Nephron progenitor cell (in vitro differentiated cells): ENCODE measurements at places on chromosomes 7 and 10.

GRCh38 chr10:59073456-59074053 lies 102.9 kb upstream of the PHYHIPL start:
- no peak for DNase-seq

GRCh38 chr10:2949221-2949947 lies 118.0 kb upstream of the PFKP start:
- no peak for DNase-seq

DNA sequence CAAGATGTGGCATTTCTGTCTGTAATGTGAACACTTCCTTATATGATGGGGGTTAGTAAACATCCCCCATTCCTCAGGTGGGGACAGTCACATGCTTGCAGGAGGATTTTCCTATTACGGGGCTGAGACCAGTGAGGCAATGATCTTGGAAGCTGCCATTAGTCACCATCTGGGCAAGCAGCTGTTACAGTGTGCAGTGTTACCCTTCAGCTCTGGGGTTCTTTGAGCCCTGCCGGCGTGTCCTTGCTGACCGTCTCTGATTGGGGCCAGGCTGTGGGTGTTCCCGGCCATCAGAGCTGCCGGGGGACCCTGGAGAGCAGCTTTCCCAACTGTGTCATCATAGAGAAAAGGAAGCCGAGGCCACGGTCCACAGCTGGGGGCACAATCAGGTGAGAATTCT lies 126.8 kb upstream of the FAM20C start:
- DNase-seq = no peak

GRCh38 chr10:81575036-81575435 lies 300.0 kb upstream of the NRG3 start:
- DNase-seq = no peak

DNA sequence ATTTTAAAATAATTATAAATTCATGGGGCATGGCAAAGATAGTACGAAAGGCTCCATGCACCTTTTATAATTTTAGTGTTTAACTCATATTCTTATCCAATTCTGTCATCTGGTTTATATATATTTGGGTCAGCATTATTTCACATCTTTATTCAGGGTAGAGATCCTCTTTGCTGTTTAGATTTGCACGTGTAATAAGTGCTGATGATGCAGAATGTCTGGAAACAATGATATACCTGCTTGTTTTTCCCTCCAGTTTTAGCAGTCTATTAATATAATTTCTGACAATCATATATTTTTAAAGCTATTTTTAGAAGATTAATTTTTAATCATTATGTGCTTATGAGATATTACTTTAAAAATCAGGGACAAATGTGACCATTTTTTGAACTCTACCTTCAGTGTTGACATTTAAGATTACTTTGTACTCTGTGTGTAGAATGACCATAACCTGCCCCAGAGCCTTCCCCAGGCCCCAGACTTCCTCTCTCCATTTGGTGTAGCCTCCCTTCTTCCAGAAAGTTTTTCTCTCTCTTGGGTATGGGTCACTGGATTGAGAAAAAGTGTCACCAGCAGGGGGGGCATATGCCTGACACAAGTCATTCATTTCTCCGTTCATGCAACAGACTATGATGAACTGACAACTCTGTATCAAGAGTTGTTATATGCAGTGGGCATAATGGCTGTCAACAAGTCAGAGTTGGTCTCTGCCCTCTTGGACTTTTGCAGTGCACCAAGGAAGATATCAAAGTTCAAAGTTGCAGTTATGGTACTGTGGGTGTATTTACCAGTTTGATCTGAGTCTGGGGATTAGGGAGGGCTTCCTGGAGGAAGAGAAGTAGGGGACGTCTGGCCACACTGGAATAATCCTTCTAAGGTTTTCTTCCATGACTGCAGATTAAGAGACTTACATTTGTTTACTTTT lies 192.6 kb upstream of the CCDC6 start:
- DNase-seq = peak; percentile 3
